ENCODE measurements at places on chromosomes 4 and X.

DNA sequence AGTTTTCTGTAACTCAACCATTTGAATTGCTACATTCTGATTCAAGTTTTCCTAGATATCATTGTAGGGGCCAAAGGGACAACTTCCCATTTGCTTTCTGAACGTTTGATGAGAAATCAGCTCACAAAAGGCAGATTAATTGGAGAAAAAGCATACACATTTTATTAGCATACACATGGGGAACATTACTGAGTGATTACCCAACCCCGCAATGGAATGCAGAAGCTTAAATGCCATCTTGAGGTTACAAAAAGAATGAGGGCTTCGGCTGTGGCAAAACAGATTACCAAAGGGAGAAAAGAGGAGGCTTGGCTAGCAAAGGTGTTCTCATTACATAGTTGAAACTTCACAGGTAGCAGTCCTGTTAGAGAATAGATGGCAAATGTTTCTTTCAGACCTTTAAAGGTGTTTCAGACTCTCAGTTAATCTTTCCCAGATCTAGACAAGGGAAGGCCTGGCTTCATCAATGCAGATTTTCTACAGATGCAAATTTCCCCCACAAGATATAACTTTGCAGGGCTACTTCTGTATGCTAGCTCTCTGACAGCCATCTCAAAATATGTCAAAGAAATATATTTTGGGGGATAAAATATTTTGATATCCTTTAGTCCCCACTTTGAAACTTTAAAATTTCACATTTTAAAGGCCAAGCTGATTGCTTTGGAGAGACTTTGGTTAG lies 26.5 kb upstream of the HERC6 start:
- no peak for DNase-seq

- DNase-seq: no peak
Measured at GRCh38 chrX:109966246-109966645, 36.7 kb upstream of the TMEM164 start.

DNA sequence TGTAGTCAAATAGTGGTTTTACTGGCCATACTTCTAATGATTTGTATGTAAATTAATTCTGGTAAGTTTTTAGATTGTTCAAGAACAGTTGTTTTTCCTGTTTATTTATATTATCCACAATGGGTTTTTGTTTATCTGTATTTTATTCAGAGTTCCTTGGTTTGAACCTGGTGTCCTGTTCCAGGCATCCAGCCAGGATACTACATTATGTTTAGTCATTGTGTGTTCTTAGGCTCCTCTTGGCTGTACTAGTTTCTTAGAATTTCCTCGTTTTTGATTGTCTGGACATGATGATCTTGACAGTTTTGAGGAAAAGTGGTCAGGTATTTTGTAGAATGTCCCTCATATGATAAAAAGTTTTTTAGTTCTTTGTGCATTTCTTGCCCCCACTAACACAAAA lies 7.8 kb downstream of the TIGD2 start:
- no peak for DNase-seq

DNA sequence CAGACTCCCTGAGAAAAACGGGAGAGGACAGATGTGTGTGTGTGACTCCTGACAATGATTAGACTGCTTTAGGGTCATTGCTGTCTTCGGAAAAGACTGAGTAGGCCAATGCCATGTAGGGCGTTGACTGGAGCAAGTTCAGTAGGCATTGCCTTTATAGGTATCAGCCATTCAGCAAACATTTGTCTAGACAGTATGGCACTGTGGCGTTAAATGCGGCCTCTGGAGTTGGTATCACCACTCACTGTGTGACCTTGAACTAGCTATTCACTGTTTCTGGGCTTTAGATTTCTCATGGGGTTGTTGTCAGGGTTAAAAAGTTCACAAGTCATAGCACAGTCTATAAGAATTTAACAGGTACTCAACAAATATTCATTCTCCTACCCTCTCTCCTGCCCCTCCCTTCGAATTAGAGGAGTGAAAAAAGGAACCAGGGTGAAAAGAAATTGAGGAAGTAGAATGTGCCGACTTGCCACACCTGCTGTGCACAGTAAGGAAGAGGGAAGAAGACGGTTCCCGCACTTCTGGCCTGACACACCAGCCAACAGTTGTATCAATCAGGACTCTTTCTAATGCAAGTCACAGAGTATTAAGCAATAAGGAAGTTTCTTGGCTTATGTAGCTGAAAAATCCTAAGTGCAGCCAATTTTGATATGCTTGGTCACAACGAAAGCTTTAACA lies 83.2 kb upstream of the PLAC8 start:
- DNase-seq: no peak

- DNase-seq: no peak
Measured at GRCh38 chrX:12225107-12225506, 86.8 kb downstream of the FRMPD4 start.

- DNase-seq: no peak
Measured at GRCh38 chr4:141826260-141826659, 189.9 kb downstream of the IL15 start.

- DNase-seq: peak; percentile 6
Measured at GRCh38 chrX:11558972-11559371, 106.7 kb downstream of the ARHGAP6 start.

DNA sequence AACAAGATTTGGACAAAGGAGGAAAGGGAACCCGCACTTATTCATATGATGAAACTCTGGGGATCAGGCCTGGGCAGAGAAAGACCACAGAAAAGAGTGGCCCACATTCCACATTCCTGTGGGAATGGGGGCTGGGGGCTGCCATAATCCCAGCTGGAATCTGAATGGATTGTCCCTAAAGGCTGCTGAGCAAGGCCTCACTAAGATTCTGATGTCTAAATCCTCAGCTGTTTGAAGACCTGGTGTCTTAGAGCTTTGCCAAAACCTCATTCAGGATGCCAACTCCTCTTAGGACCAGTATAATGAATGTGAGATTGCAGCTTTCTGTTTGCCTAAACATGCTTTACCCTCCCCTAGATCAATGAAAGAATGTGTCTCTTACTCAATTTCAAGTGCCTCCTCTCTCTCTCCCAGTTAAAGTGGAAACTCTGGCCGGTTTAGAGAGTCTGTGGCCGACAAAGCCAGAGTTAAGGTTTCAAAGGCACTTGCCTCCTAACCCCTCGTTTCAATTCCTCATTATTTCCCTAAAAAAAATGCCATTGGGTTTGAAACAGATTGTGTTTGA lies 33.3 kb upstream of the GPC4 start:
- no peak for DNase-seq

- DNase-seq: no peak
Measured at GRCh38 chrX:50876551-50876950, 34.0 kb upstream of the BMP15 start.

DNA sequence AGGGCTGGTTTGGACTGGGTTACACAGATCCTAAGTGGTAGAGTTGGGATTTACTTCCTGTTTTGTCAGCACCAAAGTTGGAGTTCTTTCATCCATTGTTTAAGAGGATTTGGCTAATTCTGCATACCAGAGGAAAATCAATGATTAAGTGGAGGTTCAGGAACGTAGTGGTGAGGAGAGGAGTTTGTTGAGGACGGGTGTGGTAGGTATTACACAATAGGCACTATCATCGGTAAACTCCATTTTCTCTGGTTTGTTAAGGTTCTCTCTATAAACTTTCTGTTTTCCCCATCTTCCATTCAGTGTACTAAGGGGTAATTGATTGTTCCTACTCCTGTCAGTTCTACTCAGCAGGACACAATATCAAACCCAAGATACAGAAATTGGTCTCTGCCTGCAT lies 107.5 kb upstream of the VCX2 start:
- DNase-seq: no peak

GRCh38 chrX:25519258-25519657 lies 503.5 kb upstream of the ARX start:
- no peak for DNase-seq

DNA sequence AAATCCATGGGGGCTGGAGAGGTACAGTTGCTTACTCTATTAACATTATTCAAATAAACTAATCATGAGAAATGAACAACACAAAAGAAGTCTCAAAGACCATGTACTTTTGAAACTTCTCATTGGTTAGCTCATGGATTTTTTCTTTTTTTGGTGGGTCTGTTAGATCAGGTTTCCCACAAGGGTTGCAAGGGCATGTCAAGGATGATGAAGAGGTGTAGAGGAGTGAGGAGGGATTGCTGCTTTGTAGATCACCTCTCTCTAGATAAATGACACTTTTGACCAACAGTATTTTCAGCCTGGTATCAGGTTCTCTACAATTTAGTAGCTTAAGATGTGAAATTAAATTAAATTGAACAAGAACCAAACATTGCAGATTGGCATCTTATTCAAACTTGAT lies 417.9 kb upstream of the AGA start:
- no peak for DNase-seq

GRCh38 chr4:125390126-125390525 lies 75.4 kb downstream of the FAT4 start:
- no peak for DNase-seq

DNA sequence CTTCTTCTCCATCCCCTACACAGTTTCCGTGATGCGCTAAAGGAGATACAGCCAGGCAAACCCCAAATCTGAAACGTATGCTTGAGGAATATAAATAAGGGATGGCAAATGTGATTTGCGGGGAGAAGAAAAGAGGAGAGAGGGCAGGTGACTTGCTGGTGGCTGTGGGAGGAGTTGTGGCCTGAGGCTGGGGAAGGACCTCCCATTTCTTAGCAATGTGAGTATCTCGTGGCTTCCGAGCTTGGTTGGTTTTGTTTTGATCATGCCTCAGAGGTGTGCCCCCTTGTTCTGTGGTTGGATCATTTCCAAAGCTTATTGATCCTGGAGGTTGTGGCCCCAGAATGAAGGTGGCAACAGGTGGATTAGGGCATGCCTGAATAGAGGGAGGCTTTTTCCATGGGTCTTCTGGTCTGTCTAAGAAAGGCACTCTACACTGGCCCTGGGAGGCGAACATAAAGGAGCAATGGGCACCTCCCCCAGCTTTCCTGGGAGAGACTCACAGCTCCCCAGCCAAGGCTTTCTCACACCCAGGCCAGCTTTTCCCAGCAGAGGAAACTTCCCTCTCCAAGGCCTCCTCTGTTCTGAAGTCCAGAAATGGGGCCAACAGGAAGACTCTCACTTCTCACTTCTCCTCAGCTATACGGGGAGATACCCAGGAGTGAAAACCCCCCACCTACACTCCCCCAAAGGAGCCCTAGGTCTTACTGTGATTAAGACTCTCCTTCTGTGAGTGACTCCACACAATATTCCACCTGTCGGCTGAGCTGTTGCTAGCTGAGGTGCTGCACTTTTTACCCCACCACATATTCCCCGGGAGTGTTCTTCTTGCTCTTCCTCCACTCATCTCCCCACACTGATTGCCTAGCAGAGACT lies 40.0 kb downstream of the C4orf51 start:
- DNase-seq: no peak

DNA sequence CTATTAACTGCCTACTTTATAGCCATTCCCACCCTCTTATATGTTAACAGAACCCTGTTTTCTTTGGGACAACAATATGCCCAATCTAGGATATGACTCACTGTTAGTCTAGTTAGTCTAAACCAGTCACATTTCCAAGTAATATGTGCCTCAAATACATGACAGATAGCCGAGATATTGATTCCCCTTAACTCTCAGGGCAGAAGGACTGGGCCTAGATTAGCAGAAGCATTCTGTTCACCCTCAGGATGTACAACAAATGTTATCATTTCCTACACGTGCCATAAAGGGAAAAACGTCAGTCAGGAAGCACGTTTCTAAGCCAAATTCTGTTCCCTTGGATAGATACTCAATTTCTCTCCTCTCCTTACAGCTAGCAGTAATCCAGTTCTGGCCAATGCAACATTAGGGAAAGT lies 114.1 kb downstream of the SLC10A7 start:
- no peak for DNase-seq

DNA sequence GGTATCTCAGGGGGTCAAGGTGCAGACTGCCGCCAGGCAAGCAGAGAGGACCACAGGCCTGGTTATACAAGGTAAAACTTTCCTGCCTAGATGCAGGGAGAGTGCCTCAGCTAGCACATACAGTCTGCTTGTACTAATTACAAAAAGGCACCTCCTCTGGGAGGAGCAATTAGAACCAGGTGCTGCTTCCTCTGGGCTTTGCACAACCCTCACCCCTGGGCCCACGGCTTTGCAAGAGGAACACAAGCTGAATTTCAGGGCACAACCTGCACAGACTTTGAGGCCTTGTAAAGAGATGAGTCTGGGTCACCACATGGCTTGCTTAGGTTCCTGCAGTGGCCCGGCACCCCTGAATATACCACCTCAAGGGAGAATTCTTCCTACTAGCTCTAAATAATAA lies 9.2 kb upstream of the CITED1 start:
- DNase-seq: no peak

- DNase-seq: no peak
Measured at GRCh38 chr4:91058345-91058744, 931.2 kb downstream of the CCSER1 start.

DNA sequence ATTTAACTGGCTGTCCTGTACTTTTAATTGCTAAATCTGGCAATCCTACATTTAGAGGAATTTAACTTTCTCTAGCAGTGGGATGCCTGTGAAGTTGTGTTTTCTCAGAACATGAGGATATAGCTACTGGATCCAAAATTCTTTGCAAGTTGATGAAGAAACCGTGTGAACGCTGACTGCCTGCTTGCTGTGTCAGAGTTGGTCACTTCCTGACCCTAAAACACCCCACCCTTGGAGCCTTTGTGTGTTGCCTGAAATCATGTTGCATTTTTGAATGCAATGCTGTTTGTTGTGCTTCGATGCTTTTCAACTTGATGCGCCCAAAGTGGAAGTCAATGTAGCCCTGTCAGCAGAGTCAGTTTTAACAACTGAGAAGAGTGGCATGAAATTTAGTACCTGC lies 211.2 kb downstream of the ANK2 start:
- DNase-seq: no peak

DNA sequence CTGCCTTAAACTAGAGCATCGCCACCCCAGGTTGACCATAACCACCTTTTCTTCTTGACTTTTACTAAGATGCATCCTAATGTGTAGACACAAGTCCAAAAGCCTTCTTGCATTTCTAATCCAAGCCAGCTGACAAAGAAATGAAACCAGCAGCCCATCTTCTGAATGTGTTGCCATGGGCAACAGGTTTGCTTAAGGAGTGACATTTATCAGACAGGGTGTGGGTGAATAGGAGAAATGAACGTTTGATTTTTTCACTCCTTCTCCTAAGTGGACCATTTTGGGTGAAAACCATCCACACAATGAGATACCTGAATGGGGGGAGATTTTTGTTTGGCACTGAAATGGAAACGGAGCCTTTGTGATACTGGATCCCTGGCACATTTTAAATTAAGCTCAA lies 72.7 kb upstream of the C4orf50 start:
- DNase-seq: no peak

DNA sequence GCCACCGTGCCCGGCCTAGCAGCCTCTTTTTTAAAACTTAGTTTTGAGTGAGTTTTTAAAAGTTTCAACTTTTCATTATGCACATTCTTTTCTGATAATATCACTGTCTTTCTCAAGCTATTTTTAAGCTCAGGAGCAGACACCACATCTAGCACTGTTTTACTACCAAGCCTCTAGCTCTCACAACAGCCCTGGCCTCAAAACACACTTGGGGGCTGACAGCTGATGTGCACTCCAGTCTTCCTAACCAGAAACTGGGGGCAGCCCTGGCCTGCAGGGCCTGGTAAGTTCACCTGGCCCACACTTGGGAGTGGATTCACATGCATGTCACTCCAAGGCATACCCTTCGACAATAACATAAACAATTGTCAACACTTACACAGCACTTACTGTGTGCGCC lies 34.0 kb downstream of the CENPU start:
- no peak for DNase-seq

- no peak for DNase-seq
Measured at GRCh38 chrX:125203365-125203736, 116.3 kb upstream of the TEX13C start.
